ENCODE measurements at places on chromosomes 12 and 14.

- DNase-seq, result no peak
These were observed 14.9 kb downstream of the HOXC4 start for GRCh38 chr12:54068418-54069070.

- no peak for DNase-seq
These were observed 920.9 kb downstream of the RPS29 start for GRCh38 chr14:48665077-48665784.

GRCh38 chr12:30201301-30202160, 417.8 kb upstream of the TMTC1 start:
- no peak for DNase-seq

GRCh38 chr12:64650762-64651161, 40.5 kb downstream of the RASSF3 start:
- DNase-seq, result no peak

DNA sequence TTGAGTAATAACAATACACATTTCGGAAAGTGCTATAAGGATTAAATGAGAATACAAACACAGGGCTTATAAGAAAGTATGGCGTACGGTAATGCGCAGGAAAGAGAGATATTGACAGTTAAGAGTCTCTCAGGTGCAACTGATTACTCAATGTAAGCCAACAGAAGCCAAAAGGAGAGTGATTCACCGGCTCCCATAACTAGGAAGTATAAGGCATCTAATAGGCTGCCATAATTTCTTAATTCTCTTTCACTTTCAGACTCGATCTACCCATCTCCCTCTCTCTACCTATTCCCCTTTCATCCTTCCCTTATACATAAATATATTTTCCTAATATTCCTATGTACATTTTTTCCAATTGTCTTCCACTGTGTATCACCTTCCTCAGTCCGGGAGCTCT, 90.0 kb downstream of the MDGA2 start:
- no peak for DNase-seq

DNA sequence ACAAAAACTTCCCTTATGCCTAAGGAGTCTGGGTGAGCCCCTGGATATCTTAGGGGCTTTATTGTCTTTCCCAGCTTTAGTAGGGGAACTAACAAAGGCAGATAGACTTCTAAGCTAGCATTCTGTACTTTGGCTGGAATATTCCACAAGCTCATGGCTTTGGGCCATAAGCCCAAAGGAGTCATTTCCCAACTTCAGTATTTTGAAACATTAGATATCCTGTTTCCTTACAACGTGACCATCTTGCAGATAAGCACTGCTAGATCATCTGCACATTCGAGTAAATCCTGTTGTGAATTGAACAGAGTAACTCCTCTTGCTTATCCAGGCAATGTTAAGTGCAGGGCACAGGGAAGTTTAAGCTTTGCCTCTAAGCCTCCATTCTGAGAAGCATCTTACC, 70.6 kb upstream of the ACTN1 start:
- DNase-seq, result no peak

DNA sequence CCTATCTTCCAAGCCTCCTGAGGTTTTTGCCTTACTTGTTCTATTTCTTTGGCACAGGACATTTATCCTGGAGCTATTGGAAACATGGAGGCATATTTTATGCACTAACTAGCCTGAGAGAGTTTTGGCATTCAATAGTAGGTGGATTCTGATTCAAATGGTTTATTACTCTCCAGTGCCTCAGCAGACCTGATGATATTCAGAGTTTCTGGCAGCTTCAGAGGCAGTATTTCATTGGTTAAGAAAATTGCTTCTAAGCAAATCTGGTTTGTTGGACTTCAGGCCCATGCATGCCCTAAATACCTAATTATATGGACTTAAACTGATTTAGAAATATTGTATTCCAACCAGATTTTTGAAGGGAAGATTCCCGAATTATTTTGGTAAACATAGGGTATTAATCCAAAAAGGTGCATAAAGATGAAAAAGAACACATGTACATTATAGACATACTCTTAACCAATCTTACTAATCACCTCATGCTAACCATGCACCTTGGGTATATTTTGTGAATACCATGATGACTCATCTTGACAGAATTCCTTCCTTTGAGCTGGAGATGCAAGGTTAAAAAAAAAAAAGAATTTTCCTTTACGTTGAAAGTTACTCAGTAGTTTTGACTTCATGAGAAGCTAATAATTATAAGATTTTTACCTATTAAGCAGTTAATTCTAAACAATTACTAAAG, 44.3 kb upstream of the KTN1 start:
- DNase-seq, result no peak

GRCh38 chr12:113860059-113860820, 105.9 kb downstream of the RBM19 start:
- no peak for DNase-seq
